Activated CD4-positive, alpha-beta T cell treated with anti-CD3 and anti-CD28 coated beads, Interleukin-2, amount 50 U/mL, for 48 hours (primary cell): ENCODE measurements at places on chromosomes 12 and 14.

DNA sequence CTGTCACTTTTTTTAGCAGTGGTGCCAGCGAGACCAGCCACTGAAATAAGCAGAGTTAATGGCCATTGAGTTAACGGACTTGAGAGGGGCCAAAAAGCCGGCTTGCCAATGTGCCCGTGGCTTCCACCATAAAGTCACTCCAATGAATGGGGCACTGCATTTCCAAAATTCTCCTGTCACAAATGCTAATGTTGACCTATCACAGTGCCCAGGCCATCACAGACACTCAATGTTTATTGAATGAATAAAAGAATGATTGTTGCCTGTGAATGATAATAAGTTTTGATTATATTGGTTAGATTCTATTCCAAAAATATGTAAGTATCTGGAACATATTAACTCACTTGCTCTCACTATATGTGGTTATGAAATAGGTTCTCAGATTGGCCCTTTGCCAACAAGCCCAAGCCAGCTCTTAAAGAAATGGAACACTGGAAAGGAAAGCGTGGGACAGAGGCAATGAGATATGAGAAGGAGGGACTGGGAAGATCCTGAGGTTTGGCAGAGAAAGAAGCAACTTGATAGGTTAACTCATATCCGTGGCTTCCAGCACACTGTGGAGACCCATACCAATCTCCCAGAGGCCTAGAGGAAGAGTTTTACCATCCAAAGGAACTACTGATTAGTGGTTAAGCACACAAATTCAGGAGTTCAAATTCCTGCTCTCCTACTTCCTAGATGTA is 108.7 kb downstream of the BTG1 start:
- no peak for DNase-seq

GRCh38 chr14:63881926-63882325 is 29.1 kb downstream of the SYNE2 start:
- DNase-seq = no peak

- no peak for DNase-seq
Measured at GRCh38 chr12:27802511-27802910, 22.5 kb upstream of the MANSC4 start.

DNA sequence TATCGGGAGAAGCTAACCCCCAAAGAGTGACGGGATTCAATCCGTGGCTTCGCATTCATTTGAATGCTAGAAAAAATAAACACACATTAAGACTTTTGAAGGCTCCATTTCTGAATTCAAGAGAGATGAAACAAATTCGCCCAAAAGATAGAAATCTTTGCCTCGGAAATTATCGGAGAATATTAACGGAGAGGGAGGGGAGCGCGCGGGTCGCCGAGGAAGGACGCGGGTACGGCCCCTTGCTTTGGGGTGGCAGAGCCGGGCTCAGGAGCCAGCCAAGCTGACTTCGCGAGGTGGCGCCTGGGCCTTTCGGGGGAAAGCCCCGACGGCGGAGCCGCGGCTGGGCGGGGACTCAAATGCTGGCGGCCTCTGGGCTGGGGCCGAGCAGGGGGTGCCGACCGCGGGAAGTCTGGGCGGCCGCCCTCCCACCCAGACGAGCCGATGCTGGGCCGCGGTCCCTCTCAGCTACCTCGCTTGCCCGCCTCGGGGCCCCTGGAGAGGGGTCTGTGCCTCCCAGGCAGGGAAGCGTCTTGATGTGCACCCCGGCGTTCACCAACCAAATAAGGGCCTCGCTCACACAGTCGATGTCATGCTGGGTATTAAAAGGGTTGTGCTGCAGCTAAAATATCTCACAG is 14.7 kb downstream of the NKX2-1 start:
- DNase-seq = no peak

- DNase-seq = no peak
Measured at GRCh38 chr14:69882915-69883314, 3.7 kb downstream of the SMOC1 start.

DNA sequence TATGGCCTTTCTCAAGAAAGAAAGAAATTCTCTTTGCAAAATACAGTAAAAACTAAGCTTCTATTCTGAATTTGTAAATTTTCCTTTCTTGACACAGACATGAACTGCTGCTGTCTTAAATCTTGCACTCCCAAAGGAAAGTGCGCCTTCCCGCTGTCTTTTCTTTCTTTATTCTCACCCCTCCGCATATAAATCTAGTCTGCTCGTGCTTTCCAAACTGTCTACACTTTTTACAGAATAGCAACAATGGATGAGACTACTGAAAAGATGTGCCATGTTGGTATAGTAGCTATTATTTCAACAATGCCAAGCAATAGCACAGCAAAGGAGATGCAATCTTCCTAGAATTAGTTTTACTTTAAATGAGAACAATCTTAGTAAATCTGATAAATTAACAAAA is 328.8 kb upstream of the PDE3A start:
- no peak for DNase-seq

GRCh38 chr12:1827826-1828805 is 7.8 kb downstream of the LRTM2 start:
- no peak for DNase-seq

DNA sequence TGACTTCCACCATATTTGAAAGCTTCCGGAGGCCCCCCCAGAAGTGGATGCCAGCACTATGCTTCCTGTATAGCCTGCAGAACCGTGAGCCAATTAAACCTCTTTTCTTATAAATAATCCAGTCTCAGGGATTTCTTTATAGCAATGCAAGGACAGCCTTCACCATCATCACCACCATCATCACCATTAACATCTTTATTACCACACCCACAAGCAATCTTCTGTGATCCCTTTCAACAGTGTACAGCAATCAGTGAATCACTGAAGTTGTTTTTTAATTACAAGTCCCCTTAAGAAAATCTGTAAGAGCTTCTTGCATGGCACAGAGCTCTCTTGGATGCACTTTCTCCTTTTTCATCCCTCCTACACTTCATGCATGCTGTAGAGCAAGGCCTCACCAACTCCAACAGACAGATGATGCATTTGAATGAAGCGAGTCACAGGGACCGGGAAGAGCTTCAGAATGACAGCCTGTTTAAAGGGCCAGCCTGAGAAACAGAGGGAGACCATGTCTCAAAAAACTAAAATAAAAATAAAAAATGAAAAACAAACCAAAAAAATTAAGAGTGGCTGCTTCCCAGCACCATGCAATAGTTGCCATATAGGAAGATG is 83.6 kb upstream of the VASH1 start:
- no peak for DNase-seq

DNA sequence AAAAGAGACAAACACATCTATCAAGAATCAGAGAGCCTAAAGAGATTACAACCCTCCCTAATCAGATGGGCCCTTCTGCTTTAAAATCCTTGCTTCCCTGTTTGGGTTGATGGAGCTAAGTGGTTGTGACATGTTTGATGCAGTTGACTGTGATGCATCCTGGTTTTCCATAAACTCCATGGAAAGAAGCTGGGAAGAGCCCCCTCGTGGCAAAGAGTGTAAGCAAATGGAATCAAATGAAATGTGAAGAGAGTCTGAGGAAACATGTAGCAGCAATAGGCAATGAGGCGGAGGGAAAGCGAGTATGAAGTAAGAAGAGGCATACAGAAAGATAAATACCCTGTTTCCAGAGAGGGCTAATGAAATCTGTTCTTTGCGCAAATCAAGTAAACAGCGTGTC is 70.4 kb upstream of the SLCO1C1 start:
- no peak for DNase-seq
